ENCODE measurements at places on chromosomes 16 and 17. TPM values are rescaled to one million over a fixed set of nuclear protein-coding genes. Genes with fewer than 3 reads are reported as not detected.

Gene ABCC1
- polyA plus RNA-seq: 14.5 TPM

Gene MT1H
- not detected for polyA plus RNA-seq

Gene HAS3
- polyA plus RNA-seq: 0.62 TPM

Gene ODAD4
- 3.2 TPM for polyA plus RNA-seq

Gene CNGB1
- not detected for polyA plus RNA-seq

Gene UTS2R
- polyA plus RNA-seq: 5.0 TPM
